Activated naive CD4-positive, alpha-beta T cell treated with Interleukin-2 at 50 U/mL for 16 hours (primary cell): ENCODE measurements at places on chromosomes 1 and 21.

- DNase-seq: peak; percentile 28
Measured at GRCh38 chr1:41810446-41810845, 108.3 kb downstream of the HIVEP3 start.

GRCh38 chr1:70077066-70077465 is 128.3 kb downstream of the LRRC40 start:
- no peak for DNase-seq

GRCh38 chr1:160546942-160547341 is 23.9 kb upstream of the SLAMF6 start:
- no peak for DNase-seq

GRCh38 chr1:82371844-82372498 is 571.2 kb downstream of the ADGRL2 start:
- no peak for DNase-seq

GRCh38 chr21:36914244-36915013 is 52.0 kb downstream of the HLCS start:
- DNase-seq: no peak

- no peak for DNase-seq
Measured at GRCh38 chr21:37631319-37632117, 264.9 kb downstream of the DYRK1A start.

DNA sequence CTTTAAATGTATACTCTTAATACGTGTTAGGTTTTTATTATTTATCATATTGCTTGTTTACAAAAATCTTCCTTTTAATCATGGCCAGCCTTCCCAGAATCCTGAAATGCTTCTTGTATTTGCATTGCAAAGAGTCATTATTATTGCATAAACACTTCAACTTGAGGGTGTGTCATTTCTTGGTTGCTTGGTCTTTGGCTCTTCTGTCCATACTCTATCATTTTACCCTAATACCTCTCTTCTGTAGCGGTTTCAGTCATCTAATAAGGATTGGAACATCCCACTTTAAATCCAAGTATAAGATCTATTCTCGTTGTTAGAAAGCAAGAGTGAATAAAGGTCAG is 200.6 kb upstream of the CACYBP start:
- no peak for DNase-seq

DNA sequence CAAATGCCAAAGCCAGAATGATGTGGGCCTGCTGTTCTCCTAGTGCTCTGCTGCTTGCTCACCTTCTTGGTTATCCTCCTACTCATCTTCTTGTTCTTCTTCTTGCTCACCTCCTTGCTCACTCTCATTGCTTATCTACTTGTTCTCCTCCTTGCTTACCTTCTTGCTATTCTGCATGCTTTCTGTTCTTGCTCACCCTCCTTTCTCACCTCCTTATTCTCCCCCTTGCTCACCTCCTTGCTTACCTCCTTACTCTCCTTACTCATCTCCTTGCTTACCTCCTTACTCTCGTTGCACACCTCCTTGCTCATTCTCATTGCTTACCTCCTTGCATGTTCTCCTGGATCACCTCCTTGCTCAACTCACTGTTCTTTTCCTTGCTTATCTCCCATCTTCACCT is at the start of gene OR14I1:
TSS of gene OR14I1 (minus strand) at position 53 of the 400 bp plus-strand sequence.
- DNase-seq: no peak

- no peak for DNase-seq
Measured at GRCh38 chr21:14981246-14981645, 83.6 kb downstream of the NRIP1 start.

DNA sequence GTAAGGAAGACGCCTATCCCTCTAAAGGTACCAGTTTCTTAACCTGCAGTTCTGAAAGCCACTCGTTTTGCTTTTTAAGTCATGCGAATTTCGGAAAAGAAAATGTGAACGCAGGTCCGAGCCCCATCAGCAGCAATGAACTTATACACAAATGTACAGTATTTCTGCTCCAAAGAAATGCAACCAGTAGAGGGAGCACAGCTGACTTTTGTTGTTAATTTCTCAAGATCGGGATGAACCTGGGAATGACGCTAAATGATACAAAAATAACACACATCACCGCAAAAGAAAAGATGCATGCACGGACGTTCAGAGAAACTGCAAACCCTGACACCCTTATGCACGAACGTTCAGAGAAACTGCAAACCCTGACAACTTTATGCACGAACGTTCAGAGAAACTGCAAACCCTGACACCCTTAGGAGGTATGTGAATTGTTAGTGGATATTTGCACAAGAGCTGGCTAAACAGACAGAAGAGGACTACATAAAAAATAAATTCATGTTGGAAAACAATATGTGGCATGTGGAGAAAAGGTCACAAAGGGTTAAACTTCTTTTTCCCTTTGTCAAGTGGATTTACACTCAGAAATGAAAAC is 3.5 kb upstream of the TIAM1 start:
- DNase-seq: no peak

GRCh38 chr1:179935909-179936496 is 18.6 kb upstream of the CEP350 start:
- DNase-seq: no peak

DNA sequence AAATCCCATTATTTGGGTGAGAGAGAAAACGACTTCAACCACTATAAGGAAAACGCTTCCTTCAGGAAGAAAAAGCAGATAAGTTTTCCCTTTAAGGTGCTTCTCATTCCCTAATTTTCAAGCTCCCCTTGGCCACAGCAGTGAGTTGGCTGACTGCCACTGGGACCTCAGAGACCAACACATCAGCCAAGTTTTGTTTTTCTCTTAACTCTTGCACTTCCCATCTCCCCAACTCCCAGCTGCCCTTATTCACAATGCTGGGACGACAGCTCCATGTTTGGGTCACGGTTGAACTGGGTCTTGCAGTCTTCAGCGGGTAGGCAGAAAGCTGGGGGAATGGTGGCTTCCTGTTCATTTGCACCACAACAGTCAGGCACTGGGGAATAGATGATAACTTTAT is 18.9 kb downstream of the SGIP1 start:
- DNase-seq: no peak

- DNase-seq: no peak
Measured at GRCh38 chr1:235852887-235853286, 13.8 kb downstream of the LYST start.

DNA sequence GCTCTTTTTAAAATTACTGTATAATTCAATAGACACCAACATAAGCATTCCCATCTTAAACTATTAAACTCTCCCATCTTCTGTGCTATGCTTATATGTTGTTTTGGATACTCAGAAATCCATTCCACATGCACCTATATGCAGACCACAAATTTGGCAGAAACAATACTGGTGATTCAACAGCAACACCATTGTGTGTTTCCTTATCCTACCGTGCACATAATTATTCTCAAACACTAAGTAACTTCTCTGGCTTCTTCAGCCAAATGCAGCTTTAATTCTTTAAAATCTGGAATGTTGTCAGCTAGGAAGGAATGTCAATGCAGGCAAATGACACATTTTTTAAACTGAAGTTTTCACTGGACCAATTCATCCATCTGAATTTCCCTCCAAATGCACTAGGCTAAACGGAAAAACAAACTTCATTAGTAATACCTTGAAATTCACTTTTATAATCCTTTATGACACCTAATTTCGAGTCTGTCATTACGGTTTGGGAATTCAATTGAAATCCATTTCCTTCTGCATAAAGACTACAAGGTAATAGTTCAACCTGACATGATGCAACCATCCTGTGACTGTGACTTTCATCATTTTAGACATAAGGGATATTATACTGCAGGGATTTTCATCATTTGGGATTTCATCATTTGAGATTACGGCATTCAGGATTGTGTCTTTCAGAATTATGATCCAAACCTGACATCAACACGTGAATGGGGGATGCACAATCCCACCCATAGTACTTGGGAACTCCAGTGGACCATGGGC is 308.5 kb downstream of the LTN1 start:
- no peak for DNase-seq

GRCh38 chr1:4768553-4768952 is 114.1 kb downstream of the AJAP1 start:
- no peak for DNase-seq

DNA sequence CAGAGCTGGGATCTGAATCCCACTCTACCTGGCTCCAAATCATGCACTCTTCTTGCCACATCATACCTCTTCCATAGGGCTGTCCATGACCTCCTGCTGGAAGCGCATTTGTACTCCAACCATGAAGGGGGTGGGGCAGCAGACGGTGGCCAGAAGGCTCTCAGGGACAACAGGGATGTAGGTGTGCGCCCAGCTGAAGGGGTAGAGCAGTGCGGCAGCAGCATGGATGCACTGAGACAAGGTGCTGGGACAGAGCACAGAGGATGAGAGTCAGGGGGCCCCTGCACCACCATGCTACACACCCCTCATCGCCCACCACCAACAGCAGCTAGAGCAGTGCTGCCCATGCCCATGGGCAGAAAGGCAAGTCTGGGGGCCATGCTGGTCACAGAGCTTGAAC is 8.4 kb downstream of the DENND2D start:
- DNase-seq: no peak

DNA sequence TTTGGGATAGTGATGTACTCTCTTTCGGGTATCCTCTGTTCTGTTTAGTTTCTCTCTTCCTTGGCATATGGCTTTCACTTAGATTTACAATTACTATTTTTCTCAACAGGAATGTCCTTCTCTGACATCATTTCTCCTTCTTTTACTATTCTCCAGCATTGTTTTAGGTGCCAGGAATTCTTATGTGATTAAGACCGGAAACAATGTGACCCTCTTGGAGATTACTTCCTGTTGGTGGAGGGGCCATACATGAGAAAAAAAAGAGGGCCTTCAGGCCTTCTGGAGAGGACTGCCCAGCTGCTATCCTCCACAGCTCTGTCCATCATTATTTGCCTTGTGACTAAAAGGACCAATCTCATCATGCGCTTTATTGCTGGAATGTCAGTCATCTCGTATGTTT is 50.4 kb upstream of the ADAMTS5 start:
- no peak for DNase-seq

GRCh38 chr1:221712776-221713431 is 29.0 kb downstream of the DUSP10 start:
- DNase-seq: peak; percentile 74

- no peak for DNase-seq
Measured at GRCh38 chr1:168676861-168677260, 52.1 kb downstream of the DPT start.

DNA sequence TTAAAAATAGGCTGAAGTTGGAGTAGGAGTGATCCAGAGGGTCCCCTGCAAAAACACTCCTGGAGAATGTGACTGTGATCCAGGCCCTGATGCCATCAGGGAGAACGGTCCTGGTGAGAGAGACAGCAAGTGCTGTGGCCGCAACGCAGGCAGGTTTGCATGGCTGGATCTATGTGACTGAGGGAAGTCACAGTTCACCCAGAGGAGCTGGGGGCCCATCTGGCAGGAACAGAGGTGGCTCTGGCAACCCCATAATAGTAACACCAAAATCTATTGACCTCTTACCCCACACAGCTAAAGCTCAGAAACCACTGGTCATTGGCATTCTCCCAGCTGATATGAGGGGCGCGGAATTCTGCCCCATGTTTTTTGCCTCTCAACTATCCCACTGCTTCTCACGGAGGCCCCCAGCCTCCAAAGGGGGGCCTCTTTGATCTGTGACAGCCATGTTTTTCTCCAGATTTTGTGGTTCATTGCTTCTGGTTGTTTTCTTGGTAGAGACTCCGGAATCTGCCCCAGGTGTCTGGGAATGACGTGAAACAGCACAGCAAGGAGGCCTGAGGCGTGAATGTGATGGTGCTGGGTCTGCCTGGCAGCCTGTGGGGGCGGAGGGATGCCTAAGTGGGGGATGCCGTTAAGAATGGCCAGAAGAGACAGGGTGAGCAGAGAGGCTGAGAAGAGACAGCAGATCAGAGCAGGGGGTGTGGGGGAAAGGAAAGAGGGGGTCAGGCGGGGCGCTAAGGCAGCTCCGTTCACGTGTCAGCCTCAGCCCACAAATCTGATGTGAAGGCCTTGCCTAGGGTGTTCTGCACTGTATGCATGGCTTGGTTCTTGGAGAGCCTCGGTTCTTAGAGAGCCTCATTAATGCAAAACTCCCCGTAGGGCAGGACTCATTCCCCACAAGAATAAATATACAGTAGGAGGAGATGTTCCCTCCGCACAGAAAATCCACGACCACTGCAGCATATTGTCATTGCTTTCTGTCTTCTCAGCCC is 23.5 kb downstream of the CASP9 start:
- DNase-seq: no peak

GRCh38 chr1:90045853-90046563 is 51.1 kb downstream of the ZNF326 start:
- DNase-seq: peak; percentile 4

GRCh38 chr1:94327001-94327690 is 89.8 kb upstream of the ARHGAP29 start:
- DNase-seq: no peak

DNA sequence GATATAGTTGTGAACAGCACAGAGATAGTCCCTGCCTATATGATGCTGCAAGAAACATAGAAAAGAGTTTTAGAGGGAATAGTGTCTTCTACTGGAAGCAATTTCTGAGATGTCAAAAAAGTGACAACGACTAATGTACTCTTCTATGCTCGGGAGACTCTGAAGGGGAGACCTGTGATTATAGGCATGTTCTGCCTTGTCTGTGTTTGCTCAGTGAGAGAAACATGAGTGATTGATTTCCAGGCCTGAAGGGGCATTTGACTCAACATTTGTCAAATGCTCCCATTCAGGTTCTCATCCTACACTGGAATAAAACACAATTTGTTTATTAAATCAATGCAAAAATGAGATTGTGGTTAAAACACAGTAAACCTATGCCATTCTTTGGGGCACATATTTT is 131.8 kb downstream of the CTH start:
- DNase-seq: no peak
